ENCODE measurements at places on chromosomes 1 and 21. TPM values are rescaled to one million over a fixed set of nuclear protein-coding genes. Genes with fewer than 3 reads are reported as not detected.

The ADPRS gene
- total RNA-seq: 28.5 TPM

The HRNR gene
- total RNA-seq: not detected

The FCRL5 gene
- not detected for total RNA-seq

The S100A3 gene
- 0.31 TPM for total RNA-seq

The CRNN gene
- total RNA-seq: not detected

The ACTN2 gene
- total RNA-seq: 522 TPM

The VWA1 gene
- 32.9 TPM for total RNA-seq

The OR2T11 gene
- total RNA-seq: not detected

The NADK gene
- 18.2 TPM for total RNA-seq

The NT5C1A gene
- total RNA-seq: 9.3 TPM

The MMEL1 gene
- total RNA-seq: 0.31 TPM

The SH3BP5L gene
- total RNA-seq: 17.2 TPM

The RRP15 gene
- total RNA-seq: 19.0 TPM

The TRAF5 gene
- total RNA-seq: 17.0 TPM

The COL18A1 gene
- 85.6 TPM for total RNA-seq

The EFNA1 gene
- 15.3 TPM for total RNA-seq

The PLPPR4 gene
- 6.5 TPM for total RNA-seq

The NEK2 gene
- 6.0 TPM for total RNA-seq

The SNX27 gene
- total RNA-seq: 22.3 TPM

The PRAMEF11 gene
- not detected for total RNA-seq

The S1PR1 gene
- 10.8 TPM for total RNA-seq

The TTC22 gene
- total RNA-seq: 0.09 TPM

The SYPL2 gene
- 57.3 TPM for total RNA-seq

The VHLL gene
- total RNA-seq: not detected

The NEK7 gene
- 49.6 TPM for total RNA-seq

The ATG4C gene
- 8.3 TPM for total RNA-seq

The LHX4 gene
- total RNA-seq: 0.04 TPM

The RGS7 gene
- total RNA-seq: 0.13 TPM

The TTC13 gene
- 15.0 TPM for total RNA-seq

The KCND3 gene
- 0.84 TPM for total RNA-seq
